ENCODE measurements at places on chromosomes 2 and 18. TPM values are rescaled to one million over a fixed set of nuclear protein-coding genes. Genes with fewer than 3 reads are reported as not detected.

The ZNF24 gene
- polyA plus RNA-seq: 15.4 TPM

DNA sequence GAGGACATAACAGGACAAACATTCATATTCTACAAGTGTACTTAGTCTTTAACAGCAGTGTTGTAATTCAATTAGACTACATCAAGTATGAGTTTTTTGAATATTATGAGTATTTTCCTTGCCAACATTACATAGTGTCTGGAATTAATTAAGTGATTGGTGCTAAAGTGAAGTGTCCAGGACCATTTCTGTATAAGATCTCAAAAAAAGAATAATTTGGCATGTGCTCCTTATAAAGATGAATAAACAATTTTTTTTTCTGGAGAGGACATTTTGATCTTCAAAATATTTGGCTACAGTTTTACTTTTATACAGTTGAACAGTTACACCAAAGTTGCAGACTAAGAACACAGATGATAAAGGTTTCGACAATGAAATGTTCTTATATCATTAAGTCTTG is 15.1 kb upstream of the EPB41L3 start:
- DNase-seq: no peak

DNA sequence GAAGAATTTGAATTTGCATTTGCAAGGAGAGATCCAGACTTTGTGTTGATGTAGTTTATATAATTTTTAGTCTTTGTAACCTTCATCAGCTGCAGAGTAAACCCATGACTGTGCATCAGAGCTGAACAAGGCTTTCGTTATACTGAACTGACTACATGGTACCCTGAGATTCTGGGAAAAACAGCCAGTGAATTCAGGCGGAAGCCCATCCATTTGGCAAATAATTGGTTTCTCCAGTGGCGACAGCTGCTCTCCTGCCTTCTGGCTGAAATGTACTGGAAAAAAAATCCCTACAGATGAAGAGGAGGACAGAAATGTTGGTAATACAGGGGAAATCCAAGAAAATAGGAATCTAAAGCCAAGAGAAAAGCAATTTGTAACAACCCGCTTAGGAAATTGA is 657.5 kb upstream of the CDH7 start:
- no peak for DNase-seq

GRCh38 chr2:162826921-162827320 is 11.6 kb downstream of the KCNH7 start:
- DNase-seq: no peak

The EGR4 gene
- polyA plus RNA-seq: 0.48 TPM

DNA sequence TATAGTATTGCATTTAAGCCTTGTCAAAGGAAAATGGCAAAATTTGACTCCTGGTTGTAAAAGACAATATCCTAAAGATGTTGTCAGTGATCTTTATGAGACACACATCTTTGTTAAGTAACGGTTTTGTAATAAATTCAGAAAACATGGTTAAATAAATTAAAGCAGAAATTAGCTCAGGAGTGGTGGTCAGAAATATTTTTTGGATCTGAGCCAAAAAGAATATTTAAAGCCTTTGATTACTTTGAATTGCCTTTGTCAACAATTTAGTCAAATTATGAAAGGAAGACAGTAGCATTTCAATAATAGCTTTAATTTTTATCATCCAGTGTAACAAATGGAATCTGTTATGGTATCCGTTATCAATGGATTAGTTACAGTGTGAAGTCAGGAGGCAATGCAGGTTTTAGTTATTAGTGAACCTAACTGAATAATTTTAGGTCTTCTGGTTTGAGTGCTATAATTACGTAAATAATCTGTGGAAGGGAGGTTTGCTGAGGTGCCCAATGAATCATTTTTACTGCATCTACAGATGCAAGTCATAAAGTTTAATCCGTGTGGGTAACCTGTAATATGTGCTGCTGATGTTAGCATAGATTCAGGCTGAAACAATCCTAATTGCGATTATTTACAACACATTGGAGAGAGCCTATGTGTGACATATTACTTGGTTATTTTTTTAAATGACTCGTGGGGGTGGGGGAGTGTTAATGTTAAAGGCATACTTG is 42.7 kb downstream of the SMAD4 start:
- DNase-seq: no peak

Data from right cardiac atrium (tissue), 5 donors.